Uterus (tissue), 4 donors: ENCODE measurements at places on chromosomes 13 and 19. TPM values are rescaled to one million over a fixed set of nuclear protein-coding genes. Genes with fewer than 3 reads are reported as not detected.

GRCh38 chr13:29906432-29907011 lies 56.1 kb upstream of the UBL3 start:
- H3K4me3 ChIP-seq: no peak overlapping the region
- no peak for DNase-seq
- no peaks in the 10 kb centered on the region for H3K4me1 ChIP-seq
- no peak overlapping the region for H3K27ac ChIP-seq

- H3K27me3 ChIP-seq: peaks cover 5% of the 10 kb centered on the region
- H3K4me1 ChIP-seq: no peaks in the 10 kb centered on the region
- no peak overlapping the region for H3K27ac ChIP-seq
- DNase-seq: no peak
- no peaks in the 10 kb centered on the region for H3K36me3 ChIP-seq
These were observed 101.9 kb downstream of the FLT1 start for GRCh38 chr13:28392896-28393505.

DNA sequence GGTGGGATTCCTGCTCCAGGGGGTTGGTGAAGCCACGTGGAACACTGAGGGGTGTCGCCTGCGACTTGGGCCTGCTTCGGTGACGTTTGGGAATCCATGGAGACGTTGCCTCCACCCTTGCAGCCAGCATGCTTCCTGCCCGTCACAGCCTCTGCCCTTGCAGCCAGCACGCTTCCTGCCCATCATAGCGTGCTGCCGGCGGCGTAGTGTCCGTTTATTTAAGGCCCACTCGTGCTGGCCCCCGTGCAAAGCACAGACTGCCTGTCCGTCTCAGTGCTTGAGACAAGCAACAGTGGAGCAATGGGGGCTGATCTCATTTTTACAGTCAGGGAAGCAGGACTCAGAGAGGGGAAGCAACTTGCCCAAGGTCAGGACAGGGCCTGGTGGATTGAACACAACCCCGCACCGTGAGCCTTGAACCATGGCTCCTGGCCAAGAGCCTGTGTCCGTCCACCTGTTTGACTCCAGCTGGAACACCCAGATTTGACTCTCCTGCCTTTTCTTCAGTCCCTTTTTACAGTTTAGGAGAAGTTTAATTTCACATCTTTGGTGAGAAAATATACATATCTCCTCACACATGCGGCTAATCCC lies 149.6 kb downstream of the TEX29 start:
- peaks cover 7% of the 10 kb centered on the region for H3K27me3 ChIP-seq
- no peak overlapping the region for H3K4me3 ChIP-seq
- no peaks in the 10 kb centered on the region for H3K36me3 ChIP-seq
- no peaks in the 10 kb centered on the region for H3K4me1 ChIP-seq
- no peak overlapping the region for H3K27ac ChIP-seq

DNA sequence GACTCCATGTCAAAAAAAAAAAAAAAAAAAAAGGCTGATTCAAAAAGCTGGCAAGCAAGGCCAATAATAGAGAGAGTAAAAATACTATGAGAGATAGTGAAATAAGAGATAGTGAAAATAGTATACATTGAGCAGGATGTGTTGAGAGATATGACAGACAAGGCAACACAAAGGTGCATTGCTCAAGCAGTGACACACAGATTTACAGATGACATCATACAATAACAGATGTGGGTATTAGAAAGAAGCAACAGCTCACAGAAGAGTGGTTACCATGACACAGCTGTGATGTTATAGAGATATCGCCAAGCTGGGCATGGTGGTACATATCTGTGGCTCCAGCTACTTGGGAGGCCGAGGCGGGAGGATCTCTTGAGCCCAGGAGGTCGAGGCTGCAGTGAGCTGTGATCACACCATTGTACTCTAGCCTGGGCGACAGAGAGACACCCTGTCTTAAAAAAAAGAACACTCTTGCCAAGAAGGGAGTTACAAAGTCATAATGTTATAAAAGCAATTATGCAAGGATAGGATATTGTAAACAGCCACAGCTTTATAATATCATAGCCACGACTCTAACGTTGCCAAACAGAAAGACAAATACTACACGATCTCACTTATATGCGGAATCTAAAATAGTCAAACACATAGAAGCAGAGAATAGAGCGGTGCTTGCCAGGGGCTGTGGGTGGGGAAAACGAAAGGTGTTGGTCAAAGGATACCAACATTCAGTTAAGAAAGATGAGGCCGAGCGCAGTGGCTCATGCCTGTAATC lies 10.3 kb downstream of the TNFSF9 start:
- H3K27ac ChIP-seq: no peak overlapping the region
- no peak overlapping the region for H3K4me3 ChIP-seq
- no peaks in the 10 kb centered on the region for H3K27me3 ChIP-seq
- H3K4me1 ChIP-seq: no peaks in the 10 kb centered on the region
- no peak for DNase-seq
- no peaks in the 10 kb centered on the region for H3K36me3 ChIP-seq

DNA sequence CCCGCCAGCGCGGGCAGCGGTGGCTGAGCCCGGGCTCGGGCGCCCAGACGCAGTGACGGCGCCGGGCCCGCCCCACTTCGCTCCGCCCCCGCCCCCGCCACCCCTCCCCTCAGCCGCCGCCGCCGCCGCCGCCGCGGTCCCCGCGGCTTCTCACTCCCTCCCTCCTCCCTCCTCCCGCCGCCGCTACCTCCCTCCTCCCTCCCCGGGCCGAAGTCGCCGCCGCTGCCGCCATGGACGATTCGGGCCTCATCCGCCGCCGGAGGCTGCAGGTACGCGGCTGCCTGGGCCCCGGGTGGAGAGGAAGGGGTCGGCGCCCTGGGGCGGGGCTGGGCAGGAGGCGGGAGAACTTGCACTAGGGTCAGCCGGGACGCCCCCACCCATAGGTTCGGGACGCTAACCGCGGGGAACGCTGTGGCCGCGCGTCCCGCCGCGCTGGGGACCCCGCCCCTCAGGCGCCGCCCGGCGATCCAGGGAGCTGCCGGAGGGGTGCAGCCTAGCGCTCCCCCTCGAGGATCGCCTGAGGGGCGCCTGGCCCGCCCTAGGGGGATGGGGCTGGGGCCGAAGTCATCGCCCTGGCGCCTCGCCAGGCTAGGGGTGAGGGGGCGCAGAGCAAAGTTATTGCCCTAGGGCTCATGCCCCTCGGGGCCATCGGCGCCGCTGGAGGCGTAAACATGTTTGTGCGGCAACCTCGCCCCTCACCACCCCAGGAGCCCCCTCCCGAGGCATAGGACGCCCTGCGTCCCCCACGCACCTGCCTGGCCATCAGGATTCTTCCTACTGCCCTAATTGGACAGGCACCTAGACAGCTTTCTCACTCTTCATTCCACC lies 427 bp downstream of the RTBDN start:
- H3K4me1 ChIP-seq: no peaks in the 10 kb centered on the region
- DNase-seq: no peak
- H3K27ac ChIP-seq: no peak overlapping the region
- H3K4me3 ChIP-seq: no peak overlapping the region
- peaks cover 53% of the 10 kb centered on the region for H3K27me3 ChIP-seq

- no peaks in the 10 kb centered on the region for H3K36me3 ChIP-seq
- no peaks in the 10 kb centered on the region for H3K4me1 ChIP-seq
- H3K27me3 ChIP-seq: no peaks in the 10 kb centered on the region
- no peak for DNase-seq
These were observed 16.6 kb upstream of the TRIM13 start for GRCh38 chr13:49980266-49980665.

DNA sequence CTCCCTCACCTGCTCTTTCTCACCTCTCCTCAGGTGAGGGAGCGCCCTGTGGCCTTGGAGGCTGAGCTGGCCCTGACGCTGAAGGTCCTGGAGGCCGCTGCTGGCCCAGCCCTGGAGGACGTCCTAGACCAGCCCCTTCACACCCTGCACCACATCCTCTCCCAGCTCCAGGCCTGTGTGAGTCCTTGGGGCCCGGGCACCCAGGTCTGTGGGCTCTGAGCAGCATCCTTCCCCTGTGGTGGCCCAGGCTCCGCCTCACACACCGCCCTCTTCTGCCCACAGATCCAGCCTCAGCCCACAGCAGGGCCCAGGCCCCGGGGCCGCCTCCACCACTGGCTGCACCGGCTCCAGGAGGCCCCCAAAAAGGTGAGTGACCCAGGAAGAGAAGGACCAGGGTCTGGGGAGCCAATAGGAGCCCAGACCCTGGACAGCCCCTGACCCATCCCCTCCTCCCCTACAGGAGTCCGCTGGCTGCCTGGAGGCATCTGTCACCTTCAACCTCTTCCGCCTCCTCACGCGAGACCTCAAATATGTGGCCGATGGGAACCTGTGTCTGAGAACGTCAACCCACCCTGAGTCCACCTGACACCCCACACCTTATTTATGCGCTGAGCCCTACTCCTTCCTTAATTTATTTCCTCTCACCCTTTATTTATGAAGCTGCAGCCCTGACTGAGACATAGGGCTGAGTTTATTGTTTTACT lies 1.9 kb downstream of the IFNL1 start:
- H3K4me1 ChIP-seq: no peaks in the 10 kb centered on the region
- no peaks in the 10 kb centered on the region for H3K36me3 ChIP-seq
- H3K4me3 ChIP-seq: no peak overlapping the region
- no peaks in the 10 kb centered on the region for H3K27me3 ChIP-seq

GRCh38 chr13:41007744-41008128 lies 11.4 kb downstream of the ELF1 start:
- H3K27me3 ChIP-seq: no peaks in the 10 kb centered on the region
- no peak for DNase-seq
- no peaks in the 10 kb centered on the region for H3K4me1 ChIP-seq
- H3K27ac ChIP-seq: no peak overlapping the region
- no peaks in the 10 kb centered on the region for H3K36me3 ChIP-seq
- H3K4me3 ChIP-seq: no peak overlapping the region

DNA sequence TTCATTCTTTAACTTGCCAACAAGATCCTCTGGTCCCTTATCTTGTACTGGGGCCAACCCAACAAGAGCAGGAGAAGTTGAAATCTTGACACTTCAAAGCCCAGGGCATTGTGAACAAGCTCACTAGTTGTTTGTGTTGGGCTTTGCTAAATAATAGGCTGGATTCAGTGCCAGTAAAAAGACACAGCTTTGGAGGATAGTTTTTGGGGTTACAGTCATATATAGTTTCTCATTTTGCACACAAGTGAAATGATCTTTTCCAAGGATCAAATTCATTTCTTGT lies 30.3 kb upstream of the LRCH1 start:
- no peaks in the 10 kb centered on the region for H3K4me1 ChIP-seq
- H3K4me3 ChIP-seq: no peak overlapping the region
- H3K27me3 ChIP-seq: no peaks in the 10 kb centered on the region
- H3K27ac ChIP-seq: no peak overlapping the region
- H3K36me3 ChIP-seq: no peaks in the 10 kb centered on the region
- no peak for DNase-seq

DNA sequence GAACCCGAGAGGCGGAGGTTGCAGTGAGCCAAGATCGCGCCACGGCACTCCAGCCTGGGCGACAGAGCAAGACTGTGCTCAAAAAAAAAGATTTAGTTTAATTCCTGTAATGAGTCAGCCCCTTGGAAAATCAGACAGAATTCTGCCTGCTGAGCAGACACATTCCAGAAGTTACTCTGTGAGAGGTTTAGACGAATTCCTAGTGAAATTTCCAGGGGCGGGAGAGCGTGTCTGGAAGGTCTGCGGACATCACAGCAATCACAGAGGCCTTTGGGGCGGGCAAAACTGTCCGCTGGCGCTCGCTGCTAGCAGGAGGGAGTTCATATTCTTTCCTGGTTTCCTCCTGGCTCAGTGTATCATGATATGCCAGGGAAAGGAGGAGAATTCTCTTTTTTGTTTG lies 17.5 kb downstream of the MISP start:
- no peak overlapping the region for H3K4me3 ChIP-seq
- DNase-seq: no peak
- no peaks in the 10 kb centered on the region for H3K36me3 ChIP-seq
- no peaks in the 10 kb centered on the region for H3K4me1 ChIP-seq
- peak overlapping the region; percentile 25 for H3K27ac ChIP-seq

DNA sequence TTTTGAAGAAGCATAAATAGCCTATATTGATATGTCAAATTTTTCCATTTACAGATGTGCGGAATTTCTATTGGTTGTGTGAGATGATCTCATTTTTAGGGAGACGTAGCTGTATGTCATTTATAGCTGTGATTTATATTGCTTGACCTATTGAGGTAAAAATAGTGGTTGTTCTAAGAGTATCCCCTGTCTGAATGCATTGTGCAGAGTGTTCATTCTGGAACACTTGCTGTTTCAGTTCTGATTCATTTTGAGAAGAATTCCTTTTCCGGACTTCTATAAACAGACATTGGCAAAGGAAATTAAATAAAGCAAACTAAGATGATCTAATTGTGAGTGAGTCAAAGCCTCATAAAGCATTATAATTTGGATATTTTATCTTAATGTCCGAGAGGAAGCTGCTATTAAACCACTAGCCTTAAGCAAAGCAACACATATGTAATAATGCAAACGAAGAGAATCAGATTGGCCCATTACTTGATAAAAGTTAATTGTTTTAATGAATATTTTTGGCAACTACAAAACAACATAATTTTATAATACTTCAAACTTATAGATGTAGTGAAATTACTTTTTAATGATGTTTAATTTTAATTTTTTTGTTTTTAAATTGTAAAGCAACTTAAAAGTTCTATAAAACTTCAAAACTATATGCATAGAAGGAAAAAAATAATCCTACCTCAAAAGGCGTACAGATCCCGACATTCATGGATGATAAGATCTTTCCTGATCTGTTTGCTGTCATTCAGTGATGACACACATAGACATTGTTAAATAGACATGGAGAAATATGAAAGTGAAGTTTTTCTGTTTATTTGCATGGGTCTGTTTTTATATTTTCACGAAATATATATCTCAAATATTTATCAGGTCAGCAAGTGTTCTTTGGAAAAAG lies 942.6 kb upstream of the SLC10A2 start:
- no peak overlapping the region for H3K27ac ChIP-seq
- no peaks in the 10 kb centered on the region for H3K36me3 ChIP-seq
- no peak overlapping the region for H3K4me3 ChIP-seq
- H3K27me3 ChIP-seq: no peaks in the 10 kb centered on the region
- no peaks in the 10 kb centered on the region for H3K4me1 ChIP-seq

The TTC9B gene
- not detected for total RNA-seq

The COL5A3 gene
- 12.6 TPM for total RNA-seq

The ADAMTSL5 gene
- 3.5 TPM for total RNA-seq

The ATP8A2 gene
- total RNA-seq: 0.64 TPM

The MYH14 gene
- total RNA-seq: 1.4 TPM
